ENCODE measurements at places on chromosomes 5 and 9.
A peak's percentile ranks its signal among the peaks of the same experiment; 100 is the strongest.

DNA sequence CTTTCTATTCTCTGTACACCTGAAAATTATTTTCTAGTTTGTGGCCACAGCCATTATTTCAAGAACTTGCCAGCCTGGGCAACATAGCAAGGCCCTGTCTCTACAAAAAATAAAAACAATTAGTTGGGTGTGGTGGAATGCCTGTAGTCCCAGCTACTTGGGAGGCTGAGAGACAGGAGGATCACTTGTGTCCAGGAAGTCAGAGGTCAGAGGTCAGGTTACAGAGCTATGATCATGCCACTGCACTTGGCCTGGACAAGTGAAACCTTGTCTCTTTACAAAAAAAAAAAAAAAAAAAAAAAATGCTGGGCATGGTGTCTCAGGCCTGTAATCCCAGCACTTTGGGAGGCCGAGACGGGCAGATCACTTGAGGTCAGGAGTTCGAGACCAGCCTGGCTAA, 58.3 kb downstream of the HMGCR start:
- no peak for DNase-seq

DNA sequence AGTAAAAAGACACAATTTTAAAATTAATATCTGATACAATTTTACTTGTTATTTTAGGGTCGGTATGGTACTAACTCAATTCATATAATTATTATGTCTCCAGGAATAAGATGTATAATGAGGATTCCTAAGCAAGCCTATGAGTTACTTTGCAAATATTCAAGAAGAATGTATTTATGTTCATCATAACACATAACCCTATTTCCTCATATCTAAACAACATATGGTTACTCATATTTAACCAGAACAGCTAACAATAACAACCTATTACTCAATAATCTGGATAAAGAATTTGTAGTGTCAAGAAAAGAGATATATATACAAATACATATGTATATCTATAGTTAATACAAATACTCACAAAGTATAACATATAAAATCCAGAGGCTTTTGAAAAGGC, 285.9 kb downstream of the ARL15 start:
- DNase-seq = no peak

DNA sequence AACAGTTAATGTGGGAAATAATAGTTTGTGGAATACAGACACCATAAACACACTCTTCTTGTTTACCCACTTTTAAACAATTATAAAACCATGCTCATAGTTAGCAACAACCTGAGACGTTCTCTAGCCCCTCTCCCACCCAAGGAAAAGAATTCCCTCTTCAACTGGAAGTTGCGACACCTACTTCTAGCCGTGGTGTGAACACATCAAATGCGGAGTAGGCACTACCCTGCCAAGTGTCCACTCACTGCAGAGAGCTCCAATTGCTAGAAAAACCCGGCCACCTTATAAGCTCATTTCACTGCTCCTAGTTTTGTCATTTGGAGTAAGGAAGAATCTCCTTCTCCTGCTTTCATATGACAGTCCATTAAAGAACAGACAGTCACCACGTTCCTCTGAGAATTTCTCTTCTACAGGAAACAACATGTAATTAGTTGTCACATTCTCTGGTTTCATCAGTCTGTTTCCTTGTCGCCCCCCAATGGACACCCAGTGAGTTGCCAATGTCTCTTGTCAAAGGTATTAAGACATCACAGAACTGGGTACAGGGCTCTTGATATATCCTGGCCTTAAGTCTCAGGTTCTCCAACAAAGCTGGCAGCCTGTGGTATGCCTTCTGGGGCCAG, 47.3 kb downstream of the PRLR start:
- no peak for DNase-seq

- no peak for DNase-seq
Observed at GRCh38 chr9:119004618-119004990, 364.6 kb downstream of the BRINP1 start.

DNA sequence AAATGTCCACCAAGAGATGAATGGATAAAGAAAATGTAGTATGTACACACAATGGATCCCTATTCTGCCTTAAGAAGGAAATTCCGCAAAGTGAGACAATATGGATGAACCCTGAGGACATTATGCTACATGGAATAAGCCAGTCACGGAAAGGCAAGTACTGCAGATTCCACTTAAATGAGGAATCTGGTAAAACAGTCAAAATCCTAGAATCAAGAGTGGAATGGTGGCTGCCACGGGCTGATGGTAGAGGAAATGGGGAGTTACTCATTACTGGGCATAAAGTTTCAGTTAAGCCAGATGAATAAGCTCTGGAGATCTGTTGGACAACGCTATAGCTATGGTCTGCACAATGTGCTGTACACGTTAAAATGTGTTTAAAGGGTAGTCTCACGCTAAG, 47.2 kb downstream of the STK10 start:
- DNase-seq = no peak

- no peak for DNase-seq
Observed at GRCh38 chr5:179294891-179295777, 50.1 kb downstream of the ADAMTS2 start.

GRCh38 chr5:15243301-15244020, 256.5 kb upstream of the FBXL7 start:
- no peak for DNase-seq

- DNase-seq = no peak
Observed at GRCh38 chr9:36488389-36488756, 84.3 kb upstream of the MELK start.

DNA sequence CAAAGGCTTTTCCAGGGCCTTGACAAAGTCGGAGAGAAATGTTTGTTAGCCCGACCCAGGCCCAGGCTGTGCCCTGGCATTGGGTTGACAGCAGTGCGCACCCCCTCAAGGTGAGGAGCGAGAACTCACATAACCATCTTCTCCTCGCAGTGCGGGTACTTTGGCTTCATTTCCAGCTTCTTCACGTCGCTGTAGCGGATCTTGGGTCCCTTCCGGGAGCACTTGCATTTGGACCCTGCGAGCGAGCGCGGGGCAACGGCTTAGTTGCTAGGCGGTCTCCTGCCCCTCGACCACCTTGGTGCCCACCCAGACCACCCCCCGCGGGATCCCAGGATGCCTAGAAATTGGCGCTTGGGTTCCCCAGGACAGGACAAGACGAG, 496 bp downstream of the CXCL14 start:
- DNase-seq = no peak

GRCh38 chr5:21030981-21031380, 1043.0 kb upstream of the CDH18 start:
- DNase-seq = no peak

DNA sequence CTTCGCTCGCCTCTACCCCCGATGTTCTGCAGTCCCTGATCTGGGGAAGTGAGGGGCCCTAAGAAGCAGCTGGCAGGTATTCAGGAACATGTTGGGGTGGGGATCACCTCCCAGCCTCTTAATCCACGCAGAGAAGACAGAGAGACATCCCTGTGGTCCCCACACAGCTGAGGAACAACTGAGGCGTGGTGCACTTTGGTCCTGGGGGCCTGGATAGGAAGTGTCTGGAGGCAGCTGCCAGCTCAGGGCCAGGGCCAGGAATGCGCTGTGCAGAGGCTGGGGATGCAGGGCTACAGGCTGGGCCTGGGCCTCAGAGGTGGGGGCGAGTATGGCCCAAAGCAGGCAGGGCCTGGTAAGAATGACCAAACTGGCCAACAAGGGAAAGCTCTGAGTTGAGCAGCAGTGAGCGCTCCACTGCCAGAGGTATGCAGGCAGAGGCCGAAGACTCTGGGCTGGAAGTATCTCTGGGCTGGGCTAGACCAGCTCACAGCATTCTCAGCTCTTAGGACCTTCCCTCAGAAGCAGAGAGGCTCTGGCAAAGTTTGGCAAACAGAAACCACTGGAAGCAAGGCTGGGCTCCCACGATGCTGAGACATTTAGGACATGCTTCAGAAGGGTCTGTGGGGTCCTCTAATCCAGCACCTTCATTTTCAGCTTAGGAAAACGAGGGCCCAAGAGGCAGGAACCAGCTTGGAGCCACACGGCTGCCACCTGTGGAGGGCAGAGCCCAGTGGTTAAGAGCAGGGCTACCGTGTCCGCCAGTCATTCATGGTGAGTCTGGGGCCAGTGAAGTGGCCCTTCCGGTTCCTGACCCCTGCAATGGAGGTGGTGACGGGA, 174.4 kb downstream of the GAPVD1 start:
- DNase-seq = no peak

DNA sequence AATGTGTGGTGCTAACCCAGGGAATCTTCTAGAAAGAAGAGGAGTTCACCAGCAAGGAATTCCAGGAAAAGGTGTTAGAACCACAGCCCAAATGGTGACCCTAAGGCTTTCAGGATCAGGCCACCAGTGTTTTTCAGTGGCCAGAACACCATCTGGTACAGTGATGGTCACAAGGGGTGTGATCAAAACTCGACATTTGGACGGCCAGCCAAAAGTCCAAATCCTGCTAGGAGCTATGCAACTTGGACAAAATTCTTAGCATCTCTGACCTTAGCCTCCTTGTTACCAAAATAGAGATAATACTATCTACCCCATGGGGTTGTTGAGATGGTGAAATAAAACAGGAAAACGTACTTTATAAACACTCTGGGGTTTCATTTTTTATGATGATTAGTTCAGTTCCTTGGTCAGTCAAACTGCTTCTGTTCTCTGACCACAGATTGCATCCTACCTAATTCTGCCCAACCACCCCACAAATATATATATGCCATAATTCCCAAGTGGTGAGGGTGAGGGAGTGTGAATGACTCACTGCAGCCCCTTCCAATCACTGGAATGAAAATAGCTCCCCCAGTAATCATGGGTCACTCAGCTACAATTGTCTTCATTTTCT, 210.3 kb downstream of the CDK5RAP2 start:
- no peak for DNase-seq

DNA sequence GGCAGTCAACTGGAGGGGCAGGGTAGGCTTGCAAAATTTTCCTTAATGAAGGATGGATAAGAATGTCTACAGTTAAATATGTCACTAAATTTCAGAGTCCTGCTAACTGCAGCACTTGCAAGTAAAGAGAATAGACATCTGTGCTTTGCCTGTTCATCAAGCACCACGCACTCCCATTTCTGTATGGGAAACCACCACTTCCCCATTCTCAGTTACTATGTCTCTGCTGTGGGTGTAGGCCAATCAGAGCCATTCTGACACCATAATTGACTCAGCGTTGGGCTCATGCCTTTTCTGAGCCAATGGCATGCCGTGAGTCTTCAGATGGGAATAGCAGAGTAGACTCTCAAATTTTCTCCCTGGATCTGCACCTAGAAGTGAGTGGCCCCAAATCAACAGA, 247.5 kb downstream of the GABRB2 start:
- DNase-seq = no peak

- DNase-seq = no peak
Observed at GRCh38 chr9:95296761-95297160, 20.7 kb downstream of the FANCC start.

GRCh38 chr5:170315154-170315553, 17.6 kb upstream of the LCP2 start:
- no peak for DNase-seq

- DNase-seq = no peak
Observed at GRCh38 chr5:158967541-158967940, 132.2 kb downstream of the EBF1 start.

GRCh38 chr5:177358370-177358819, 671 bp downstream of the RGS14 start:
- no peak for DNase-seq

GRCh38 chr5:147558826-147559225, 49.0 kb upstream of the DPYSL3 start:
- DNase-seq = no peak

GRCh38 chr9:4425319-4426045, 64.8 kb upstream of the SLC1A1 start:
- DNase-seq = peak; percentile 36

GRCh38 chr9:131290036-131290766, 678 bp downstream of the PLPP7 start:
- DNase-seq = no peak

DNA sequence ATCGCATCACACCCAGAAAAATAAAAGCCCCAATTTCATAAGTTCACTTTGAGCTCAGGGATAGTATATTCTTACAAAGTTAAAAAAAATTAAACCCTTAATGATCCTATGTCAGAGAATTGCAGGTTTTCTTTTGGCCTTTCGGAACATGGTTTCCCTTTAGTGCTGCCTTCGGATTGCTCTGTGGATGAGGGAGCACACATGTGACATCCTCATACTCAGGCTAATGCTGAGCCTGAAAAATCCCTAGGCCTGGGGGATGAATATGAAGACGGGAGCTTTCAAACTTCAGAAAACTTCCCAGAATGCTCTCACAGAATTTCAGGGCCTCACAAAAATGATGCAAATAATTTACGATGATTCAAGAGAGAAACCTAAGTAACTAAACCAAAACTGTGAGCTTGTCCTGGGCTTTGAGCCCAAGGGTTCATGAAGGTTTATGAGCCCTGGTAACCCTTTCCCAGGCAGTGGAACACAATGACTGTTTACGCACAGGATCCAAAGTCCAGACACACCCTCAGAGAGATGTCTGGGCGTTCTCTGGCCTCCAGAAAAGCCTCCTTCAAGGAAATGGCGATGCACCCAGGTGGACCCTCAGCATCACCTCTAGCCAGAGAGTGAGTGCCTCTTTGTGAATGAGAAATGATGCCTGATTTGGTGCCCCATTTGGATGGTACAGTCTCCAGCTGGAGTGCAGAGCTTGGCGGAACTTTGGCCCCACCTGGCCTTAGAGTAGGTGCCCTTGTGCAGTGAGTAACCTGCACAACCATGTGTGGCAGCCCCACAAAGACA, 145.4 kb downstream of the ENTREP1 start:
- DNase-seq = no peak

- DNase-seq = no peak
Observed at GRCh38 chr9:116074658-116075057, 78.9 kb upstream of the PAPPA start.

DNA sequence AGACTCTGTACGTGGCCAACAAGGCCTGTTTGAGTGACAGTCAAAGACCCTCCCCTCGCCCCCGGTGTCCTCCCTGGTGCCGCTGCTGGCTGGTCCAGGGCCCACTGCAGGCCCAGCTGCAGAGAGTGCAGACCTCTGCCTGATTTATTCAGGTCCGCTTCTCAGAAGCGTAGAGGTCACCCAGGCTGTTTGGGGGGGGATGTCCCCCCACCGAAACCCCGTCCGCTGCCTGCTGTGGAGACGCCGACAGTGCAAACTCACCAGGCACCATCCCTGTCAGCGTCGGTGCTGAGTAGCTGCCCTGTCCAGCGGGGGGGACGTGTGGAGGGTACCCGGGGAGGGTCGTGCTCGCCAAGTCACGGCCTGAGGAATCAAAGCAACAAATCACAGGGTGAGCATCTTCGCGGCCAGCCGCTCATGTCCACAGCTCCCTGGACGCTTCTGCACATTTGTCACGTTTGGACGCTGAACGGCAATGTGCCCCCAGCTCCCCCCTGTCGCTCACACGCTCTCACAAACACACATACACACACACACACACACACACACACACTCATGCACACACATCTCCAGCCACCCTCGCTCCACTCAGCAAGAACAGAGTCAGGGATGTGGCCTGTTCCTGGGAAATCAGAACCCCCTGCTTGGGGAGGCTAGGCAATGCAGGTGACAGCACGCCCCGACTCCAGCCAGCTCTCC, 152.2 kb downstream of the PAX5 start:
- DNase-seq = no peak

DNA sequence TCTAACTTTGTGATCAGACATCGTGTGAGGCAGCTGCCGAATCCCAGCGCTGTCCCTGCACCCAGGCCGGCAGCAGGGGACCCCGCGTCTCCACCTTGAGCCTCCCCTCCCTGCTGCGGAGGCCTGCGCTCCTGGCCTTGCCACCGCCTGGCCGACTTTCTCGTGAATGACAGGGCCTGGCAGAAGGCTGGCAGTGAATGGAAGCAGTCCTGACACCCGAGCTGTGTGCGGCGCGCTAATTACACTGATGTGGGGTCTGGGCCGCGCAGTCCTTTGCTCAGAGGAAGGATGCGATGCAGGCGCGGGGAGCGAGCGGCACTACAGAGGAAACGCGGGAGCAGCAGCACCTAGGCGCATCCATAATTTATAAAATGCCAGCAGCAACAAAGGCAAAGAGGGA, 40.3 kb downstream of the POU4F3 start:
- no peak for DNase-seq

Measured in stimulated activated effector memory CD8-positive, alpha-beta T cell treated with anti-CD3 and anti-CD28 coated beads, Interleukin-12 subunit alpha, Interleukin-12 subunit beta, amount 100 ng/mL, for 72 hours (primary cell).